ENCODE measurements at places on chromosomes 4 and X.

GRCh38 chr4:107733431-107733925 lies 13.4 kb upstream of the PAPSS1 start:
- peak; percentile 57 for DNase-seq

- peak; percentile 94 for DNase-seq
Observed at GRCh38 chrX:125205133-125205917, 114.3 kb upstream of the TEX13C start.

GRCh38 chr4:8391972-8392371 lies 48.6 kb downstream of the ACOX3 start:
- DNase-seq = no peak

GRCh38 chrX:402857-403256 lies 16.1 kb upstream of the PPP2R3B start:
- no peak for DNase-seq

- DNase-seq = no peak
Observed at GRCh38 chr4:25892796-25893195, 21.2 kb upstream of the SMIM20 start.

DNA sequence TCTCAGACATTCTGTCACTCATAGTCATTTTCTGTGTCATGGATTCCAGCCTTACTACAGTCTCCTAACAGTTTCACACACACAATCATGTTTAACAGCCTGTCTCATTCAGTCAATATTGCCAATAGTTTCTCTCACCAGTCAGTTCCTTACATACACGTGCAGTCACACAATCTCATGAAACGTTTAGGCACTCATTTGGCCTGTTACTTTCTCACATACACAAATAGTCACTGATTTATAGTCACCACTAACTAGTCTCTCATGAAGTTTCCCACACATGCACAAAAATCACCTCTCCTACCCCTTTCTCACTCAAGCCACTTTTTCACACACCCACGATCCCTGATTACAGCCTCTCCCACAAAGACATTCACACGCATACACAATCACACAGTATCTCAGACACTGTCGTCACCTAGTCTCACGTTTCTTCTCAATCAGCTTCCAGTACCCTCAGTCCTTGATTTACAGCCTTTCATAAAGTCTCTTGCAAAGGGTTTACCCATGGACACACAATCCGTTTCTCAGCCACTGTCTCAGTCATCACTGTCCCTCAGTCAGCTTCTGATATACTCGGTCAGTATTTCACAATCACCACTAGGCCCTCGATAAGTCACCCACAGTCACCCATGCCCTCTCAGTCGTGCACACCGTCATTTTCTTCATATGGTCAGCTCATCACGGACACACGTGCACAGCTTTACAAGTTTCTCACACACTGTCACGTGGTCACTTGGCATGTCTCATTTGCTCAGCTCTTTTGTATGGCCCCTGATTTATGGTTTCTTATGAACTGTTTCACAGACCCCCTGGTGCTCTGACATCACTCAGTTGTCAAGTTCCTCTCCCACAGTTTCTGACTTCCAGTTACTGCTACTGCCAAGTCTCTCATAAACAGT lies 4.2 kb upstream of the CFP start:
- DNase-seq = no peak

DNA sequence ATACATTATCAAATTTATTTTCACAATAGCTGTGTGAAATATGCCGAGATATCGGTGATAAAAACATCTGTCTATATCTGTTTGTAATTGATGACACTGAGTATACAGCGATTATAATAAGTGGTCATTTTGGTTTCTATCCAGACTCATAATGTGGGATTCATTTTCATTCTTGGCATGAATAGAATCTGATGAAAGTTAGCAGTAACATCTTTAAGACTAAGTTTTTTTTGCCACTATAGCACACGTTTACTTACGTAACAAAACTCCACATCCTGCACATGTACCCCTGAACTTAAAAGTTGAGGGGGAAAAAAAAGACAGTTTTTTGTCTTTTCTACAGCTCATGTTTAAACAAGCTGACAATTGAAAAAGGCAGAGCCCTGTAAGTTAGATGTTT lies 86.4 kb downstream of the PPA2 start:
- no peak for DNase-seq

DNA sequence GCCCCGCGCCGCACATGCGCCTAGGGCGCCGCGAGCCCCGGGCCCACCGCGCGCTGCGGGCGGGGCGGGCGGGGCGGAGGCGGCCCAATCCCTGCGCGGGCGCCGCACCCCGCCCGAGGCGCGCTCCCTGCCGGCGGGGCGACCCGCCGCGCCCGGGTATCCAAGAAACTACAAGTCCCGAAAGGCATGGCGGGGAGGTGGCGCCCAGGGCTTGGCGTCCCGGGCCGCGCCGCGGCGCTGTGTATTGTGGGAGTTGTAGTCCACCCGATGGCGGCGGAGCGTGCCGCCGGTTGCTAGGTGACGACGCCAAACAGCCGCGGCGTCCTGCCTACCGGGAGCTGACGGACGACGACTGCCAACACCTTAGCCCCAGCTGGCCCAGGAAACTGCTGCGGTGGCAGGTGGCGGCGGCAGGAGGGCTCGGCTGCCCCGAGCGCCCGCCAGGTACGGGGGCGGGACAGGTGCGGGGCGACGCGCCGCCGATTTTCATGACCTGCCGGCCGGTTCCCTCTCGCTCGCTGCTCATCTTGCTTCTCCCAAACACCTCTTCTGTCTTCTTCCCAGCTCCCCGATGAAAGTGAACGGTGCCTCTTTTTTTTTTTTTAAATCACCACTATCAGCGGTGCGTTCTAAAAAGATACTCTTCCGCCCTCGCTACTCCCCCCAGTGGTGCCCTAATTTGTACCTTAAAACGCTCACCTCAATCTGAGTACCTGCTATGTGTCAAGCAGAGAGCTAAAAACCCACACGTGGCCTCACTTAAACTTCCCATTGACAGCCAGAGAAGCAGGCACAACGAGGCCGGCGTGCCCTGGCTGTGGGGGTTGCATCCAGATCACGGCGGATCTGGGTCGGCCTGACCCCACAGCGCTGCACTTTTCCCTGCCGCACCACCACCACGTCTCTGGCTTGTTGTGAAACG lies at the start of gene CFAP99:
CFAP99 (plus strand) TSS at position 306 of the 922 bp plus-strand sequence.
- peak; percentile 78 for DNase-seq

GRCh38 chr4:58119298-58119697 lies 1009.1 kb upstream of the IGFBP7 start:
- DNase-seq = no peak

- DNase-seq = no peak
Observed at GRCh38 chrX:136866337-136867095, 14.0 kb downstream of the RBMX start.

DNA sequence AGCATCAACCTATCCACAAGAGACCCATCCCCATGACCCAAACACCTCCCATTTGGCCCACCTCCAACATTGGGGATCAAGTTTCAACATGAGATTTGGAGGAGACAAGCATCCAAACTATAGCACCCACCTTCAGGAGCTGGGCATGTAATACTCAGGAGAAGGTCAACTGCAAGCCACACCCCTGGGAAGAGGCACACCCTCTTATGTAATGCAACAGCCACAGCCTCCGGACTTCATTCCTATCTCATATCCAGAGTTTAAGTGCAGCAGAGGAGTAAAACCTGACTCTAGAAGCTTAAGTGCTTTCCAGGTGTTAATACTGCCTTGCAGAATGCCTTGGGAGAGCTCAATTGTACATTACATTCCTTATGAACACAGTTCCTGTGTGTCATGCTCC lies 197.4 kb downstream of the PTTG2 start:
- no peak for DNase-seq

DNA sequence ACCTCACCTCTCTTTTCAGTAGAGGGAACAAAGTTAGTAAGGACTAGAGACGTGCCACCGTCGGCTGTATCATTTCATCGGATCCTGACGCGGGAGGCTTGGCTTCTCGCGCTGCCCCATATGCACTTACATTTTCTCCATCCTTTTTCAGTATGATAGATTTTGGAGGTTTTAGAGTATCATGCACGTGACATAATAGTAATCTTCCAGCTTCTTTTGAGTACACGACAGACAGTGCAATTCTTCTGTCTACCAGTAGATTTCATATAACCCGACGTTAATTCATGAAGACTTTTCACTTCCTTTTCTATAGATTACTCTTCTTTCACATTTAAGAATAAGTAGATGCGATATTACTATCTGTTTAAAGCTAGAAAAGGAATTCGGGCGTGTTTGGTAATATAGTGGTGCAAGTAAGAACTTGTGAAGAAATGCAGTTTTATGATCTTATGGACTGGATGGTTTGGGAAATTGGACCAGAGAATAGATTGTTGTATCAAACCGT lies 1.0 kb downstream of the CDS1 start:
- DNase-seq = no peak

GRCh38 chrX:24371391-24371972 lies 11.0 kb downstream of the SUPT20HL1 start:
- peak; percentile 21 for DNase-seq

DNA sequence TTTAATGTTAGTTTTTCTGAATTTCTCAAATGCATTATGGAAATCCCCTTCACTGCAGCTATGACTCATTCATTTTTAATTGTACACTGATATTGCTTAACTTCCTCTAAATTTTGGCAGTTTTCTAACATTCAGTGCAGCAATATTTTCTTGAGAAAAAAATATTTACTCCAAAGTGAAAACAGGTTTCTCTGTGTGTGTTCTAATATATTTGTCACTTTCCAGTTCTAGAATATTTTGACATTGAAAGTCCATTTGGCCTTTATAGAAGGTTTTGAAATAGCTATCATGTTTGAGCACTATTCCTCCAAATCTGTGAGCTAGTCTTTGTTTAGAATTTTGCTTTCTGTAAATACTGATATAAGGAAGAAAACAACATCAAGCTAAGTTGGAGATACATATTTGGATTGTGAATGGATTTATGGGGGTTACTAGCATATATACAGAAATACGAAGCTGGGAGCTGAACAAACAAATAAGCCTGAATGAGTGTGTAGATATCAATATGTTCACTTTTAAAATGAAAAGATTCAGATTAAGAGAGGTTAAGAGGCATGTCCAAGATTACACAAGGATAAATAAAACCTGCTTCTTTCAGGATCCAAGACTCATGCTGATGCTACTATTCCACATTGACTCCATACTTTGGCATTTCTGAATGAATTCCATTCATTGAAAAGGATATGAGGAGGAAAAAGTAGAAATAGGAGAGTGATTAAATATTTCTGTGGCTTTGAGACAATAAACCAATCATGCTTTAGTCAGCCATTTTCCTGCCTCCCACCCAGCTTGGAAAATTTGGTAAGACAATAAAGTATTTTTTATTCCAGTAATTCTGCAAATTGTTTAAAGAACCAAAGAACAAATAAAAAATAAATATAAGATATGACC lies 57.3 kb upstream of the SLIT2 start:
- DNase-seq = no peak

DNA sequence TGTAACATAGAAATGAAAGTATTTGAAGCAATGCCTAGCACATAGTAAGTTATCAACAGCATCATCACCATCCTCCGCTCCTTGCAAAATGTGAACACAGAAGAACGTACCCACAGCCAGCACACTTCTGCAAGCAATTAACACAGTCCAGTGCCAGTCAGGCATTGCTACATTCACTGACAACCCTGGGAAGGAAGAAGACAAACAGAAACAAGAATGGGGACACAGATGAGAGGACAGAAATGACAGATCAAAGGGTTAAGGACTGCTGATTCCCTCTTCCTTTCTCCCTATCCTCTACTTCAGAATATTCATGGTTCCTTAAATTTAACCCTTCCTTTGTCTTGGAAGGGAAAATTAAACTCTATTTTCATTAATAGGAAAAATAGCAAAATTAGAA lies 53.1 kb downstream of the CHM start:
- no peak for DNase-seq

GRCh38 chr4:14465507-14465906 lies 536.8 kb upstream of the CPEB2 start:
- DNase-seq = no peak

GRCh38 chr4:26959654-26960047 lies 99.0 kb downstream of the STIM2 start:
- no peak for DNase-seq

- peak; percentile 7 for DNase-seq
Observed at GRCh38 chr4:189374176-189374575, 566.5 kb upstream of the FRG1 start.

- no peak for DNase-seq
Observed at GRCh38 chr4:79197275-79198009, 128.4 kb downstream of the NAA11 start.

- no peak for DNase-seq
Observed at GRCh38 chr4:185457136-185457535, 14.4 kb downstream of the CCDC110 start.

GRCh38 chr4:139918591-139918990 lies 235.4 kb downstream of the MAML3 start:
- no peak for DNase-seq

DNA sequence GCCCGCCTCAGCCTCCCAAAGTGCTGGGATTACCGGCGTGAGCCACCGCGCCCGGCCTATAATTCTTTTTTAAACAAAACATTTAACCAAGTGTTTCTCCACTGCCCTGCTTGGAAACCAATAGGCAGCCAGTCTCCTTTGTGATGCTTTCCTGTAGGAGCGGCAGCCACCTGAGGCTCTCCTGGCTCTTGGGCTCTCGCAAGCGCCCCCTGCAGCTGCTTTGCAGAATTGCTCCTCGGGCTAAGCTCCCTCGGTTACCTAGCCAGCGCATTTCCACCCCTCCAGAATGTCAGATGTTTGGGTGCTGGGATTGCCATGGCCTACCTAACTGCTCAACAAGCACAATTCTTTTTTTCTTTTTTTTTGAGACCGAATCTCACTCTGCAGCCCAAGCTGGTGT lies 7.7 kb downstream of the S100P start:
- DNase-seq = no peak

- DNase-seq = no peak
Observed at GRCh38 chrX:111100191-111100590, 4.2 kb downstream of the PAK3 start.

- DNase-seq = no peak
Observed at GRCh38 chr4:165248102-165248501, 40.7 kb downstream of the KLHL2 start.

DNA sequence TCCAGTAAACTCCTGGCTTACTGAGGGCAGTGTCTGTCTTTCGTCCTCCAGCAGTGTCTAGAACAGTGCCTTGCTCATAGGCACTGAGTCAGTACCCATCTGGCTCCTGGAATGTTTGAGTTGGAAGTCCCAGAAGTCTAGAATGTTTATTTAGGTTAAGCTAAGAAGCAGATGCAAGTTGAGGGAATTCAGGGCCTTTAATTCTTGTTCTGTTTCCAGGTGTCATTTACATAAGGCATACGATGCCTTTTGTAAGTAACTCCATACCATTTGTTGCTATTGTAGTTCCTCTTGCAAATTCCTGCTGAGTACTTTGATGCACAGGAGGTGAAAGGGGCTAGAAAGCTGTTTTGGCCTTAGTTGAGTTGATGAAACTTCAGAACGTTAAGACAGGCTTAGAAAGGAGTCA lies 22.2 kb downstream of the ARHGAP10 start:
- DNase-seq = no peak

DNA sequence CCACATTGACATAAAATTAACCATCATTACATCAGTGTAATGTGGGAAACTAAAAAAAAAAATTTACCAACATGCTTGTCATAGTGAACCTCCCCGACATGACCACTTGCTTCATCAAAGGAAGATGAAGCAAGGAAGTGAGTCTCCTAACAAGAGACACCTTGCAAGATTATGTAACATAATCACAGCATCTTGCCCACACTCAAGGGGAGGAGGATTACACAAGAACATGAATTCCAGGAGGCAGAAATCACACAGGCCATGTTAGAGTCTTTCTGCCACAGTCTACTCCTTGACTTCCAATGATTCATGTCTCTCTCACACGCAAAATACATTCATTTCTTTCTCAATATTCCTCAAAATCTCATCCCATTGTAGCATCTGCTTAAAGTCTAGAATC lies 93.3 kb downstream of the AKAP4 start:
- no peak for DNase-seq

- no peak for DNase-seq
Observed at GRCh38 chr4:183700407-183700806, 41.3 kb downstream of the TRAPPC11 start.

Data from DMS153 (cell line).